ENCODE measurements at places on chromosomes 1 and 21.

DNA sequence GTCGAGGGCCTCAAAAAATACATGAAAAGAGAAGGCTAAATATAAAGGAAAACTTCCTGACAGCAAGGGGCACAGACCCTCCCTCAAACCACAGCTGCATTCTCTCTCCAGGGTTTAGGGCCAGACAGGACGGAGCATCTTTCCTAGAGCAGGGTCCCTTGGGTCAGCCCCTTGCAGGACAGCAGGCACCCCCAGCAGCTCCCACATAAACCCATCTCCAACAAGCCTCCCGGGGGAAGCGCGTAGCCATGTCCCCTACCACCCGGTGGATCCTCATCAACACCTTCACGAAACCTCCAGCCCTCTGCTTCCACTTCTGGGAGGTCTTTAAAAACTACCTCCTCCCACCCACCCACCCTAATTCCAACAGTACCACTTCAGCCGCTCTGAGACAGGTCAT, 59.5 kb downstream of the CD46 start:
- no peak for DNase-seq

- DNase-seq, result no peak
Observed at GRCh38 chr1:3697810-3698209, 45.5 kb downstream of the TP73 start.

- no peak for DNase-seq
Observed at GRCh38 chr1:54869173-54869851, 17.7 kb downstream of the DHCR24 start.

- DNase-seq, result no peak
Observed at GRCh38 chr1:6858596-6858995, 73.3 kb downstream of the CAMTA1 start.

DNA sequence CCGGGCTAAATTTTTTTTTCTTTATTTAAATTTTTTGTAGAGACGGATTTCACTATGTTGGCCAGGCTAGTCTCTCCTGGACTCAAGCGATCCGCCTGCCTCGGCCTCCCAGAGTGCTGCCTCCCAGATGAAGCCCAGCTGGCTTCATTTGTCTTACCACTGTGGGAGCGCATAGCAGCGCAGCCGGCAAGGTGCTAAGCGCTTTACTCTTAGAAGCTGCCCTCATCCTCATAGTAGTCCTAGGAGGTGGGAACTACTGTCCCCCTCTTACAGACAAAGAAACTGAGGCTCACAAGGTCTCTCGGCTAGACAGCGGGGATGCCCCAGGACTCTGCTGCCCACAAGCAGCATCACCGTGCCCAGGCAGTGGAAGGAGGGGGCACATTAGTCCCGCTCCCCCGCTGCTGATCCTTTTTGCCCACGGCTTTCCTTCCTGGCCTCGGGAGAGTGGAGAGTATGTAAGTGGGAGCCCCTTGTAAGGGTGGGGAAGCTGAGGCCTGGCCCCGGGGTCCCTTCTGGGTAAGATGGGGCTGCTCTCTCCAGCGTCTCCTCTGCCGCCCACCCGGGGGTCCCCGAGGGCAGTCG, 726 bp downstream of the TMEM54 start:
- no peak for DNase-seq

- DNase-seq, result no peak
Observed at GRCh38 chr1:244952280-244952933, 88.1 kb upstream of the HNRNPU start.

- no peak for DNase-seq
Observed at GRCh38 chr1:4346131-4346530, 308.3 kb upstream of the AJAP1 start.

- no peak for DNase-seq
Observed at GRCh38 chr1:106698660-106699059, 357.8 kb upstream of the PRMT6 start.

DNA sequence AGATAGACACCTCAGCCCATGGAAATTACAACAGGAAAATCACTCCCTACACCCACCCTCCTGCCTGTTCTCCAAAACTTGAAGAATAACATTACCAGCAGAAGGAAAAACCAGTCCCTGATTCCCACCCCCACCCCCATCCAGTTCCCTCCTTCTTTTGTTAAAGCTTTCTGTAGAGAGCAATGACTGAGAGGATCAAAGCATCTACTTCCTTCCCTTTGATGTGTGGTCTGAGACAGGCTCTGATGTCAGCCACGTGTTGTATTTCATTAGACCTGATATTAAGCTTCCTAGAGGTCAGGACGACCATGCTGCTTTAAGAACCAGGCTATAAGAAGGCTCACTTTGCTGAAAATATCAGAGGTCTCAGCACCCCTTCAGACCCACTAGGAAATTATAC, 73.9 kb upstream of the HAO2 start:
- no peak for DNase-seq

GRCh38 chr1:45802343-45803298, 791 bp upstream of the MAST2 start:
- peak; percentile 80 for DNase-seq

DNA sequence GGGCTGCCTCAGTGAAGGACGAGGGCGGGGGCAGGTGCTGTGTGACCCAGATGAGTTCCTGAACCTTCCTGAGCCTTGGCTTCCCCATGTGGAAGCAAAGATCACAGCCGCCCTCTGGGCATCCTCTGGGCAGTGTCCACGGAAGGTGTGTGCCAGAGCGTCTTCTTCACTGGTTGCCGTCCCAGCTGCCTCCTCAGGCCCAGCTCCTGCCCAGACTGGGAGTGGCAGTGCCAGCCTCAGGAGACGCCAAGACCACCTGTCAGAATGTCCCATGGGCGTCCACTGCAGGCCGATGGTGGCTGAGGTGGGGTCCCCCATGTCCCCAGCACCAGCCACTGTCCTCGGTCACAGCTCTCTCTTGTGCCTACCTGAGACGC, 10.2 kb downstream of the ARHGEF16 start:
- no peak for DNase-seq

GRCh38 chr1:116113615-116114014, 2.4 kb downstream of the MAB21L3 start:
- peak; percentile 51 for DNase-seq

DNA sequence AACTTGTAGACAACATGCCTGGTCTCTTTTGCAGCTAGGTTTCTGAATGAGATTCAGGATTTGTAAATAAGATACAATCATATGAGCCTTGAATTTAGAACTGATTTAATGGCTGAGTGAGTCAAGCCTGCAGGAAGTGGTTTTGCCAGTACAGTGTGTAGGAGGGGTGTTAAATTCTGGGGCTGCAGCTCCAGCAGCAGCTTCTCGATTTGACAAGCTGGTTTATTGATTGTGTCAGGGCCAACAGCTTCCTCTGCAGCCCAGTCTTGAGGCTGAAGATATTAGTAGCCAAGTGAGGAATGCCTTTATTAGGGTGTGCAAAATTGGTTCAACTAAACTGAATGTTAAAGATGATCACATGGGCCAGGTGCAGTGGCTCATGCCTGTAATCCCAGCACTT, 11.5 kb upstream of the PLA2G5 start:
- no peak for DNase-seq

DNA sequence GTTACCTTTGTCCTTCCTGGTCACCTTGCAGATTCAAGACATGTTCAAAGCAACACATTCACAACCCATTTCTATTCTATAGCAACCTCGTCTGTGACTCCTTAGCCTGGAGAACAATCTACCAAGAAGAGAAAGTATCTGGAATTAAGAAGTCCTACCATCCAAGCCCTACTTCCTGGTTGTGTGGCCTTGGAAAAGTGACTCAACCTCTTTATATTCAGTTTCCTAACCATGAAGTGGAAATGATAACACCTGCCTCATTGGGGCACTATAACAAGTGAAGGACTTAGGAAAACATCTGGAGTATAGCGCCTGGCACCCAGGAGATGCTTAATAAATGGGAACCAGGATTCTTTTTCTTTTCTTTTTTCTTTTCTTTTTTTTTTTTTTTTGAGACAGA, 36.5 kb upstream of the SRRM1 start:
- no peak for DNase-seq

- peak; percentile 44 for DNase-seq
Observed at GRCh38 chr1:6244401-6245049, 546 bp downstream of the HES3 start.

DNA sequence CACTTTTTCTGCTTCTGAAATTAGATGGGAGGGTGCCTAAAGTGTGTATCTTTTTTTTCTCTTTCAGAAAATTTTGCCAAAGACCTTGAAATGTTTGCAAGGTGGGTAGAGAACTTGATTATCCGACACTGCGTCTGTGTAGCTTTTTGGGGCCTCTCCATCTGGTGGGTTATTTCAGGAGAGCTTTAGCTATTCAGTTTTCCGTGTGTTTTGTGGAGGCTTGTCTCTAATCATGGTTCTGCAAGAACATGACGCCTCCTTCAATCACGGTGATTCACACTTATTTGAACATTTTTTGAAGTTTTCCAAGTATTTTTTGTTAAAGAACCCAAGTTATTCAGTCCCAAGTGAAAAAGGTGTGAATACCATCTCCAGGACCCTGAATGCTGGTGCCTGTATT, 4.4 kb downstream of the CENPS start:
- no peak for DNase-seq

GRCh38 chr21:37462087-37462861, 95.7 kb downstream of the DYRK1A start:
- no peak for DNase-seq

DNA sequence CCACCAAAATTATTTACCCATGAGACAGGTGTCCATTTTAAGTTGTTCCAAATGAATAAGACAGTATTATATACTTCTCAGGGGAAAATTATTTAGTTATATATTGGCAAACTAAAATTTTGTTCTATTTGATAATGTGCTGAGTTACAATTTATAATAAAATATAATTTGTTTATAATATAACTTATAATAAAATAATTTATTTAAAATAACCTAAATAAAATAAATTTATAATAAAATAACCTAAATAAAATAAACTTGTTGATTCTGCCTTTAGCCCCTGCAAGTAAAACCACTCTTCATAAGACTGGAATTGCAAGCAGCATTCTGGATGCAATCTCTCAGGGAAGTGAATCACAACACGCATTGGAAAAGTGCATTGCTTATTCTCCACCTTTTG, 69.6 kb downstream of the RAVER2 start:
- no peak for DNase-seq

DNA sequence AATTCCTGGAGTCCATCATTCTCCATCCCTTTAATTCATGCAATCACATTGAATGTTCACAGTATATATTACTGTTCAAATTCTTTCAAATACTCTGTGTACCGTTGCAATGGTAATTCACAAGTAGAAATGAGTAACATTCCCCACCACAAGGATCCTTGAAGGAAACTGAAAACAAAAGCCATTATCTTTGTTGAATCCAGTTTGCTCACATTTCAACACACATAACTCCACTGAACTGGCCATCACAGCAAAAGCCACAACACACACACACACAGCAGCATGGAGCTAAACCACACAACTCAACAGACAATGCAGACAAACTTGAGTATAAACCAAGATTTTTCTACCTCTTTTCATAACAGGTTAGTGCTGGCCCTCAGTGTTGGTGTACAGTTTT, 188.3 kb upstream of the GREM2 start:
- no peak for DNase-seq

- no peak for DNase-seq
Observed at GRCh38 chr21:33244082-33244778, 14.5 kb downstream of the IFNAR2 start.

- no peak for DNase-seq
Observed at GRCh38 chr1:247268390-247269045, 12.6 kb downstream of the VN1R5 start.

DNA sequence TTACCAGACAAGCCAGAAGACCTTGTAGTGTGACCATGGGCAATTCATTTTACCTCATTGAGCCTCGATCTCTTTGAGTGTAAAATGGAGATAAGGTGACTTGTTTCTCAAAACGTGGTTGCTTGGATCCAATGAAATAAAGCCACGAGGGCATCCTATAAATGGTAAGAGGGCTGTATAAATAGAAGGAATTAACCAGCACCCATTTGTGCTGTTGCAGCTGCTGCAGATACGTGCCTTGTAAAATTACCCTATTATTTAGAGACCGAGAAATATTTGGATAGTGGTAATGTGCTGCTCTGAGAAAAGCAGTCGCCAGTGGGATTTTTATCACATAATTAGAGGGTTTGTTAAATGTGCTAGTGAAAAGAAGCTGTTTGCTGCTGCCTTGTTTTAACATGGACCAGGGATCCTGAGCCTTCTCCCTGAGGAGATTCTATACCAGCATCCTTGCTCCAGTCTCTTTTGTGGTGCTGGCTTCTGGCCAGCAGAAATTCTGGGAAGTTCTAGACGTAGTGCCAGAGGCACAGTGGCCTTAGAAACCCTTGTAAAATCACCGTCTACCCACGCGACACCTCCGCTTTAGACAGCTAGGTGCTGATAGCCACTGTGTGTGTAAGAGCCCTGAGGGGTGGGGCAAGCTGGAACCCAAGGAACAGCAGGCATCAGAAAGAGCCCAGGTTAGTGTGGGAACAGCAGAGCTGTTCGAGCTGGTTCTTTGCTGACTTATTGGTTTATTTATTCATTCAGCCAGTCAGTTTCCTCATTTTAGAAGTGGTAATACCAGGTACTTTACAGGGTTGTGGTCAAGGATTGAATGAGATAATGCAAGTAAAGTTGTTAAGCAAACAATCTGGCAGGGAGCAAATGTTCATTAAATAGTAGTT, 137.5 kb downstream of the NOS1AP start:
- peak; percentile 28 for DNase-seq

- no peak for DNase-seq
Observed at GRCh38 chr1:19122668-19123067, 87.4 kb downstream of the UBR4 start.

- no peak for DNase-seq
Observed at GRCh38 chr1:153730468-153730988, 2.7 kb downstream of the INTS3 start.

GRCh38 chr1:68800182-68800581, 303.3 kb upstream of the DEPDC1 start:
- DNase-seq, result no peak

DNA sequence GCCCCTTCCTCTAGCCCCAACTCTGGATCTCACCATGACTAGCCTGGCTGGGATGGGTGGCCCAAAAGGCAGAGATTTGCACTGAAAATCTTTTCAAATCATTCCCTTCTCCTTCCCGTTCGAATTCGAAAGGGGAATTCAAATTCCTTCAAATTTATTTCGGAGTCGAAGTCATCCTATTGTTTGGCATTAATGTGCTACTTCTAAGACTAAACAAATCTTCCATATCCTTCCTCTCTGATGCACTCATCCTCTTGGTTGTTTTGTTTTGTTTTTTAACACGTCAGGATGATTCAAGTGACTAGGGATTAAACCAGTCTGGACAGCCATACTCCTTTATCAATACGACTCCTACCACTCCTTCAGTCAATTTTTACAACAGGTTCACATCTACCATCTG, 95.5 kb upstream of the SGIP1 start:
- DNase-seq, result no peak

GRCh38 chr1:94304553-94304952, 67.2 kb upstream of the ARHGAP29 start:
- no peak for DNase-seq

DNA sequence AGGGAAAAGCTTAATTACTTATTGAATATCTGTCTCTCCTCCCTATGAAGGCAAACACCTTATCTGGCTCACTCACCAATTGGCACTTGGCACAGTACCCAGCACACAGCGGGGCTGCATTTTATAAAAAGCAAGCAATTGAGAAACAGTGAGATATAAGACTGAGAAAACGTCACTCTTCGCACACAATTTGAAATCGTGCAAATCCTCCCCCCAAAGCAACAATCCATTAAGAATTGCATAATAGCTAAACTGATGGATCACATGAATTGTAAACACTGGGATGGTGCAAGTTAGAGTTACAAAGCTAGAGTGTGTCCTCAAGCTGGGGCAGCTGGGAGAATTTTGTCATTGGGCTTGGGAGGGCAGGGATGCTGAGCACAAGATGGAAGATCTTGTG, 27.1 kb downstream of the PRDX6 start:
- peak; percentile 48 for DNase-seq

Data from right lobe of liver (tissue), 6 donors.